ENCODE measurements at places on chromosomes 6 and 20.

GRCh38 chr6:111357705-111358104, 125.3 kb downstream of the REV3L start:
- DNase-seq = peak; percentile 48

- no peak for DNase-seq
Observed at GRCh38 chr6:144653885-144654505, 368.9 kb downstream of the UTRN start.

GRCh38 chr6:25833136-25833535, 1.3 kb upstream of the SLC17A1 start:
- no peak for DNase-seq

DNA sequence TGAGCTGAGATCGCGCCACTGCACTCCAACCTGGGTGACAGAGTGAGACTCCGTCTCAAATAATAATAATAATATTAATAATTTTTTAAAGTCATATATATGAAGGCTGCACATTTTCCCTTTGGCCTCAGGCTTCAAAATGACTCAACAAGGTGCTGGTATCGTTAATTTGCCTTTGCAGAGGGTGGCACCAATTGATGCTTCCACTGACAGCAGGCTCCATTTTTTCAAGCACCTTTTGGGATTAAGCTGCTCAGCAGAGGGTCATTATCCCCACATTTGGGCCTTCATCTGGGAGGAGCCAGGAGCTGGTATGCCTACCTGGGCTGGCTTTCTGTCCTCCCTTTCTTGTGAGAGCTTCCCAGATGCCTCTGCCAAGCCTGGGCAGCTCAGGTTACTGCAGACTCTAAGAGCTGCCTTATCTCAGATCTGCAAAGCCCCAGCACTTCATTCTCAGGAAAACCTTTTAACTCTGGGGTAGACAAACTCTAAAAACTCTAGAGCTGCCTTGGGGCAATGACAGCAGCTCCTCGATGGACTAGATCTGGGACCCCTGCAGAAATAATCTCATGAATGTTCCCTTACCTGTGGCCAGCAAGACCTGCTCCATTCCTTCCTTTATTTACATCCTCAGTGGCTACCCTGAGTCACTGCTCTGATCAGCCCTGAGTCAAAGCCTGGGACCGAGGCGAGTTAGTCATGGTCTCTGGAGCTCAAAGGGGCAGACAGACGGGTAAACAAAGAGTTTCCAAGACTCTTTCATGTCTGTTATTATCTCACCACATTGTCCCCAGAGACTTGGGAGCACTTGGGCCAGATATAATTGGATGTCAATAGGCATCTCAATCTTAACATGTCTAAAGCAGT, 80.0 kb upstream of the EYA2 start:
- DNase-seq = peak; percentile 97

DNA sequence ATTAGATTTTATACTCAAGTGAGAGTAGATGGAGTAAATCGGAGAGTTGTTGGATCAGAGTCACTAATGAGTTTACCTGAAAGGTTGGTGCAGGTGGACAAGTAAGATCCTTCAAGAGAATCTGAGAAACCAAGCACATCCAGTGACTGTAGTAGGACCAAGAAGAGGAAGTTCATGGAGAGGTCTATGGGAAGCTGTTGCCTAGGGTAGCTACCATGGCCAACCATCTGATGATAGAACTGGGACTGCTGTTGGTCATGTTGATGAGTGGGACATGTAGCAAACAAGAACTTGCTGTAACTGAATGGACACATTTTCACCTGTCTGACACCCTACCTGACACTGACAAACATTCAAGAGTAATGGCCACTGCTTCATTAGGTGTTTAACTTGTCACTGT, 11.3 kb upstream of the ADGB start:
- no peak for DNase-seq

DNA sequence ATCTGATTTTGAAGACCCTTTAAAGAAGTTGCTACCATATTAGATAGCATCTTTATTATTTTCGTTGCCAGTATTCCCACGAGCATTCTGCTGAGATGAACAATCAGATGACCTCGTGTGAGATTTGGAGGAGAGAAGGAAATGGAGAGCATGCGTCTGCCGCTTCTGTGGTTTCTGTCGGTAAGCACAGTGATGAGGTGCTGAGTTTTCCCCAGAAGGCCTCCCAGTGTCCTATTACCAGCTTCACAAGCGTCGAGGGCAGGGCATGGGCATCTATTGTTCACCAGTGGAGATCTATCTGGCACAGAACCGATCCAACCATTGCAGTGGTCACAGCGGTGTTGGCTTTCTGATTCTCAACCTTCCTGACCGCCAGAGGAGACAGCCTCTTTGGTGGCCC, 29.4 kb downstream of the TRAF3IP2 start:
- peak; percentile 87 for DNase-seq

GRCh38 chr6:113121571-113121970, 735.6 kb upstream of the MARCKS start:
- DNase-seq = peak; percentile 51

- DNase-seq = no peak
Observed at GRCh38 chr6:114989279-114989964, 646.6 kb upstream of the HS3ST5 start.

GRCh38 chr6:128491610-128492206, 28.7 kb downstream of the PTPRK start:
- peak; percentile 48 for DNase-seq

DNA sequence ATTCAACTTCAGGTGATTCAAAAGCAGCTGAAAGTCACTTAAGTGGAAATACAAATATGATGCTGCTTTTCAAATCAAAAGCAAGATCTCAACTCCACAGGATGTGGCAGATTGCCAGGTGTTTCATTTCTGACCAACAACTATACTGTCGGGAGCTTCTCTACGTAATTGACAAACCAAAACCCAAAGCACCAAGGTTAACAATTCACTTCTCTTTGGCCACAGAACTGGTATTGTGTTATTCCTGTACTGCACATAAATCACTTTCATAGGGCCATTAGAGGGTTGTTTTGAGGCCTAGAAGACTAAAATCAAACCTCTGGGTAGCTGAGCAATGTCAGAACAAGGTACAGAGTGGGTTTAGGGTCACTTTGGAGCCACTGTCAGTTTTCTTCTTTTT, 169.7 kb downstream of the HAO1 start:
- DNase-seq = no peak

- DNase-seq = peak; percentile 22
Observed at GRCh38 chr6:57324538-57324937, 7.1 kb downstream of the PRIM2 start.

GRCh38 chr6:52724406-52725121, 38.7 kb downstream of the GSTA2 start:
- peak; percentile 76 for DNase-seq

- DNase-seq = peak; percentile 32
Observed at GRCh38 chr6:132354517-132355167, 46.6 kb downstream of the MOXD1 start.

DNA sequence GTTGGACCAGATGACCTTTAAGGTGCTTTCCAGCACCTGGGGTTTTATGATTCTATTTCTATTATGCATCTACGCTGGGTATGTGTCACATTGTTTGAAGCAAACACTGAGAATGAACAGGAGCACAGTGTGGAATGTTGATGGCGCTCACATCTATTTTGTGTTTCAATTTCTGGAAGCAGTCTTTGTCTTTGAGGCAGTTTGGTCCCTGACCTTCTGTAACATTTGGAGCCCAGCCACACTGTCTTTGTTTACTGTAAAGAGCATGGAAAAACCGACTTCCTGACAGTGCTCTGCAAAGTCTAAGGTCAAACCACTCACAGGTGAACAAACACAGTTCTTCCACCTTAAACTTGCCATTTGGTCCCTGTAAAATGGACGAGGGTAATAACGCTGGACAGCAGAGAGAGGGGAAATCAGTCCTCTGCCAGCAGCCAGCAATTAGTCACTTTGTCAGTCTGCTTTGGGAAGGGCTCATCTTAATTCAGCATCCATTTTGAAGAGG, 155.5 kb downstream of the PRL start:
- DNase-seq = no peak

- peak; percentile 75 for DNase-seq
Observed at GRCh38 chr6:6629402-6629801, 40.9 kb downstream of the LY86 start.

DNA sequence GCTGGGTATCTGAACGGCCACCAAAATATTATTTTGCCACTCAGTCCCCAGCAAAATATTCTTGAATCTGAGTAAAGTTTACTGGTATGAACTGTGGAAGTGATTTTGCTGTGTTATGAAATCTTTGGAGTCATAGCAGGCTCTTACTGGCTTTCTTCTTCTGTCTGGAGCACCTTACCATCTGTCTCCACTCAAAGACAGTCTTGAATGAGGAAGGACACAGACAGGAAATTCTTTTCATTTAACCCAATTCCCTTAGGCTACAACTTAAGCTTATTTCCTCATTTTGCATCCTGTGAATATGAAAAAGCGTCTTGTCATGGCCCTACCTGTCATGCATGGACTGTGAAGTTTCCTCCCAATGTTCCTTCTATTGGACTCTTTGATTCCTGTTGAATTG, 24.7 kb downstream of the FNDC1 start:
- DNase-seq = peak; percentile 32

DNA sequence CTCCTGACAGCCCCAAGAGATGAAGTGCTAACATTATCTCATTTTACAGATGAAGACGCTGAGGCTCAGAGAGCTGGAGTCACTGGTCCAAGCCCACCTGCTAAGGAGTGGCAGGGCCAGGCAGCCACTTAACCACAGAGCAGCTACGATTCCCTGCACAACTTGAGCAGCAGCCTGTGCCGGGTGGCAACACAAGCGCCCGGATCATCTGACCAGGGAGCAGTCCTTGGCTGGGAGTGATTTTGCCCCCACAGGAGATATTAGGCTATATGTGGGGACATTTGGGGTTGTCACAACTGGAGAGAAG, 93.2 kb upstream of the PTPN1 start:
- DNase-seq = no peak

DNA sequence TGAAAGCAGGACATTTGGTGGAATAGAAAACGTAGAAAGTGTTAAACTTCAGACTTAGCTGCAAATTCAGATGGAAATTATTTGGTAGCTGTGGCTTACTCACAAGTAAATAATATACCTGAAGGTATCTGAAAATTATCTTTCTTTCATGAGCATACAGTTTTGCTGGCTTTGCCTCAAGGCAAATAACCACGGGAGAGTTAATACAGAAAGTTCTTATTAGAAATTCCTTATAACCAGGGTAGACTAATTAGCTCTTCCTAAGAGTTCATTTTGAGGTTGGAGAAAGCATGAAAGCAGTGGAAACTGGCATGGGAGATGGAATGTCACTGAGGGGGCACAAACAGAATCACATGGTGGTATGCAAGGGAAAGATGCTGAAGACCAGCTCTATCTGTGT, 217.5 kb downstream of the CD83 start:
- DNase-seq = no peak

- DNase-seq = no peak
Observed at GRCh38 chr6:88216182-88216581, 50.0 kb upstream of the CNR1 start.

DNA sequence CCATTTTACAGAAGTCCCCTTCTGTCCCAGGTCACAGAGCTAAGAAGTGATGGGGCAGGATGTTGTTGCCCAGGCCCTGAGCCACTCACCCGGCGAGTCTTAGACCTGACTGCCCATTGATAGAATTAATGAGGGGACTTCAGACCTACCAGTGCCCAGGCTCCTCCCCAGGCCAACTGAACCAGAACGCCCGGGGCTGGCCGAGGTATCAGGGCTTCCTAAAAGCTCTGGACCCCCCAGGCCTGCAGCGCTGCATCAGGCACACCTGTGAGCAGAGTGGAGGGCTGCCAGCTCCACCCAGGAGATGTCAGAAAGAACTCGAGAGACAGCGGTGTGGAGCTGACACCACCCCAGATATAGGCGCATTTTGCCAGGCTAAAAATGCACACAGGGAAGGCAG, 3.5 kb downstream of the GPR31 start:
- DNase-seq = no peak

DNA sequence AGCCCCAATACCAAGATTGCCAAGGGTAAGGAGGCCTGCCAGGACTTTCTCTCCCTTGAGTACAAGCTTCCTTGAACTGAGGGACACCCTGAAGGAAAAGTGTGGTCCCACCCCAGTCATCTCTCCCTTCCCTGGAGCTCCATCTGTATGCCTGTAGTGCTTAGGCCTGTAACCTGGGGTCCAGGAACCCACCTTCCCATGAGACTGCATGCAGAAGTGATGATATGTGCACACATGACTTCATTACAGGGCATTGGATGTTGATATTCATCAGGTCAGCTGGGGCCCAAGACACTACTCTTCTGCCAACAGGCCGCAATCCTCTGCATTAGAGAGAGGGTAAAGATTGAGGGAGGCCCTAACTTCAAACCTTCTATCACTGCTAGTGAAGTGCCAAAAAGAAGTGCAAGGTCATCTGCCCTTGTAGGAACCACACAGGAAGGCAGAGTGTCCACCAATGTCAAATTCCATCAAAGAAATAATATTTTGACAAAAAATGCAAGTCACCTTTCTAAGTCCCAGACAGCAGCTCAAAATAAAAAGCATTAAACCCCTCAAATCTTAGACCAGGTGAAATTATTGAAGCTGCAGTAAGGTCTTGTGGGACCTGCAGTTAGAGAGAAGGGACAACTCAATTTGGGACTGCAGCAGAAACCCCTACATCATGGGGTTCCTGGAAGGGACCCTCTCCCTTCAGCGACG, 5.1 kb downstream of the HLA-F start:
- DNase-seq = no peak

- peak; percentile 53 for DNase-seq
Observed at GRCh38 chr6:20997143-20997769, 463.0 kb downstream of the CDKAL1 start.

GRCh38 chr6:42960243-42961019, at the start of gene GNMT:
GNMT (plus strand) TSS chr6:42960754; CDS start chr6:42960768, 14 bp downstream.
- DNase-seq = no peak

DNA sequence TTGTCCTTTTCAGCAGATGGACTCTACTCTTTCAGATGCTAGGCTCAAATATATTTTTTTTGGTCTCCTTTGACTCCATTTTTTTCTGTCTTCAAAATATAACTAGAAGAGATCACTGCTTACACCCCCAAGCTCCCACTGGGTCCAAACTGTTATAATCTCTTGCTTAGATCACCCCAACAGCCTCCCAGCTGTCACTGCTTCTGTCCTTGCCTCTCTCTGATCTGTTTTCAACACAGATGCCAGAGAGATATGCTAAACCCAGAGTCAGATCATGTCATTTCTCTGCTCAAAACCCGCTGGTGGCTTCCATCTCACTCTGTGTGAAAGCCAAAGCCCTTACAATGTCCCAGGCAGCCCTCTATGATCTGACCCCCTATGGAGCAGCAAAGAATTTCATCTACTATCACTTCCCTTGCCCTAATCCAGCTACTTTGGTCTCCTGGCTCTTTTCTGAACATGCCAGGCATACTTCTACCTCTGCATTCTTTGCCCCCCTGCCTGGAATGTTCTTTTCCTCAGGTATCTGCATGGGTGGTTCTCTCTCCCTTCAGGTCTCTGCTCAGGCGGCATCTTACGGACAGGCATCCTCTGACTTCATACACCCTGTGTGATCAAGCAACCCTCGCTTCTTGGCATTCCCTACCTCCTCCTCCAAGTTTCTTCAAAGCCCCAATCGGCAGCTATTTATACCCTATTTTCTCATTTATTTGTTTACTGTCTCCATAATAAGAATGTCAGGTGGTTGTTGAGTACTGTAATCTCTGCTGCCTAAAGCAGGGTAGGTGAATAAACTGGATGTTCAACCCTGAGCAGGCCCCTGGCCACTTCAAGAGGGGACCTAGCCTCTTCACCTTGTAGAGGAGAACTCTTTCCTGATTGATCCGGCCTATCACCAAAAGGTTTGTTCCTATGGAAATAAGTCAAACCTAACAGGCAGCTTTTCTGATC, 43.6 kb upstream of the SLC4A11 start:
- DNase-seq = no peak
